T-cell (primary cell): ENCODE measurements at places on chromosomes 2 and 18. TPM values are rescaled to one million over a fixed set of nuclear protein-coding genes. Genes with fewer than 3 reads are reported as not detected.

The CELF4 gene
- not detected for total RNA-seq

The GTF2A1L gene
- not detected for total RNA-seq

The PSMA8 gene
- 0.35 TPM for total RNA-seq

The NPHP1 gene
- total RNA-seq: 0.70 TPM

The SOS1 gene
- total RNA-seq: 115 TPM

The SLC16A14 gene
- total RNA-seq: 0.12 TPM

The UGT1A6 gene
- total RNA-seq: not detected

The AQP4 gene
- total RNA-seq: 0.25 TPM

The TM4SF20 gene
- not detected for total RNA-seq

The KCNJ13 gene
- total RNA-seq: not detected

- H3K36me3 ChIP-seq: no peaks in the 10 kb centered on the region
- H3K4me3 ChIP-seq: no peak overlapping the region
- no peak for DNase-seq
- H3K4me1 ChIP-seq: peaks cover 14% of the 10 kb centered on the region
- no peaks in the 10 kb centered on the region for H3K27me3 ChIP-seq
Observed at GRCh38 chr2:227473806-227474205, 1.9 kb downstream of the AGFG1 start.

DNA sequence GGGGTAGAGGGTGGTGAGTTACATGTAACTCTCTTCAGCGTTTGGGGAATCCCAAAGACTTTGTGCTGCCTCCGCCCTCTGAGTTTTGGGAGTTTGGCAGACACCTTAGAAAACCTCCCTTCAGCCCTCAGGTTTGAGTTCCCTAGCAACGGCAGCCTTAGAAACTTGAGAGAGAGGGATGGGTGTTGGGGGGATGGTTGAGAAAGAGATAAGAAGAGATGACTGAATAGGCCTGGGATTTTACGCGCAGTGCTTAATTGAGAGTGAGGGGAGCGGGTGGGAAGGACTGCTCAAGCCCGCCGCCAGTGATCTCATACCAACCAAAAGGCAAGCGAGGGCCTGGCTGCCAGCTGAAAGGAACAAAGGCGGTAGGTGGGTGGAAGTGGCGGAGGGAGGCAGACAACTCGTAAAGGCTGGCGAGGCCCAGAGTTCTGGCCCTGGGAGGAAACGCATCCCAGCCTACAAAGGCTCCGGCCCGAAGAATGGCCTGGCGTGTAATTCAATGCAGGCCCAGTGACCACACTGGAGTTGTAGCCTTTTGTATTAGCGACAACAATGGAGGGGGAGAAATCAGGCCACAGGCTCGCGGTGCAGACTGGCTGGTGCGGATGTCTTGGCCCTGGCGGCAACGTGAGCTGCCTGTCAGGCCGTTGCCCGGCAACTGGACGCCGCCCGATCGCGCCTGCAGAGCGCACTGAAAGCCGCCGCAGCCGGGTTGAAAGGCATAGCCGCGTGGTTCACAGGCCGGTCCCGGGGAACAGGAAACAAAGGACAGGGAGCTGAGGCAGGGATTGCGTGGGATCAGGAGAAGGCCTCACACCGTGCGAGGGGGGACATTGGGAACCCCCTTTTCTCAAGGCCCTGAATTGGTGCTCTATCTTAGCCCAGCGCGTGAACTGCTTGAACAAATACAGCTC lies 39.9 kb upstream of the DARS1 start:
- H3K4me1 ChIP-seq: peaks cover 8% of the 10 kb centered on the region
- H3K36me3 ChIP-seq: no peaks in the 10 kb centered on the region
- DNase-seq: peak; percentile 11
- peak overlapping the region; percentile 15 for H3K4me3 ChIP-seq
- H3K27ac ChIP-seq: no peak overlapping the region

DNA sequence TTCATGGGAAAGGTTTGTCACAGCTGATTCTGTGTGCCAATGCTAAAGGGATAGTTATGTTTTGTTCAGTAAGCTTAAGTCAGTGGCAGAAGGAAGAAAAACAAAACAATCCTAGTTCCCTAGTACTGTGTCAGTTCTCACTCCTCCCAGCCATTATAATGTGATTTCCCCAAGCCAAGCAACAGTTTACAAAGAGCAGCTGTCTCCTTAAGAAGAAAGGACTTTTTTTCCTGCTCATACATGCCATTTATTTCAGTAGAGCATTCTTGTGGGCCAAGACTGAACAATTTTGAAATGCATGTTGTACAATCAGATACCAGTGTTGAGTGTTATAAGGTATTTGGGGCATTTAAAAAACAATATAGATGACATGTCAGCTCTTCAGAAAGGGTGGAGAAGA lies 52.1 kb downstream of the NEMP2 start:
- H3K27ac ChIP-seq: no peak overlapping the region
- H3K27me3 ChIP-seq: no peaks in the 10 kb centered on the region
- H3K4me1 ChIP-seq: no peaks in the 10 kb centered on the region
- no peak overlapping the region for H3K4me3 ChIP-seq
- no peak for DNase-seq

GRCh38 chr2:218876562-218877219 lies 4.0 kb upstream of the WNT10A start:
- H3K4me3 ChIP-seq: no peak overlapping the region
- H3K4me1 ChIP-seq: peaks cover 74% of the 10 kb centered on the region
- DNase-seq: peak; percentile 69
- H3K36me3 ChIP-seq: no peaks in the 10 kb centered on the region
- H3K27me3 ChIP-seq: peaks cover 74% of the 10 kb centered on the region

DNA sequence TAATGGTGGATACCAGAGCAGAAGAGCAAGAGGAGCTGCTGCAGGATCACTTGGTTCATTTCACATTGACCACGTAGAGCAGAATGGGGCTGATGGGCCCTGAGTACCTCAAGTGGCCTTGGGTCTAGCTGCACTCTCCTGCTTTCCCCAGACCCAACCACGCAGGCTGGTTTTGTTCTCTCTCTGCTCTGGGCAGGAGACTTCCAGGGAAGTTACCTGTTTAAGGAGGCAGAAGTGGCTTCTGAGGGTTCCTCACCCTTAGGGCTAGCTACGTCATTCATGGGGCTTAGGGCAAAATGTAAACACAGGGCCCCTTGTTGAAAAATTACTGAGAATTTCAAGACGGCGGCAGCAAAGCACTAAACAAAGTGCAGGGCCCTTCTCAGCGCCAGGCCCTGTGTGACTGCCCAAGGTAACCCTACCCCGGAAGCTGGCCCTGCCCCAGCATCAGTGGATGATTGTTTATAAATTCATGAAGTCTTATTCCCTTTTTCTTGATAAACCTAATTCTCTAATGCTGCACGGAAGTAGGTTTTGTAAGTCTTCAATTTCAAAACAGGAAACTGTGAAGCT lies 75.9 kb downstream of the TMEM182 start:
- no peak overlapping the region for H3K4me3 ChIP-seq
- DNase-seq: no peak
- no peaks in the 10 kb centered on the region for H3K36me3 ChIP-seq
- H3K4me1 ChIP-seq: no peaks in the 10 kb centered on the region
- no peaks in the 10 kb centered on the region for H3K27me3 ChIP-seq
- no peak overlapping the region for H3K27ac ChIP-seq

GRCh38 chr18:21163647-21164547 lies 52.3 kb upstream of the ROCK1 start:
- H3K4me3 ChIP-seq: no peak overlapping the region
- no peak overlapping the region for H3K27ac ChIP-seq
- H3K4me1 ChIP-seq: no peaks in the 10 kb centered on the region
- DNase-seq: no peak
- no peaks in the 10 kb centered on the region for H3K36me3 ChIP-seq

- no peak overlapping the region for H3K27ac ChIP-seq
- peak overlapping the region; percentile 57 for H3K4me3 ChIP-seq
- H3K36me3 ChIP-seq: no peaks in the 10 kb centered on the region
- no peaks in the 10 kb centered on the region for H3K4me1 ChIP-seq
Observed at GRCh38 chr18:35949903-35950627, 22.4 kb upstream of the RMP24 start.

DNA sequence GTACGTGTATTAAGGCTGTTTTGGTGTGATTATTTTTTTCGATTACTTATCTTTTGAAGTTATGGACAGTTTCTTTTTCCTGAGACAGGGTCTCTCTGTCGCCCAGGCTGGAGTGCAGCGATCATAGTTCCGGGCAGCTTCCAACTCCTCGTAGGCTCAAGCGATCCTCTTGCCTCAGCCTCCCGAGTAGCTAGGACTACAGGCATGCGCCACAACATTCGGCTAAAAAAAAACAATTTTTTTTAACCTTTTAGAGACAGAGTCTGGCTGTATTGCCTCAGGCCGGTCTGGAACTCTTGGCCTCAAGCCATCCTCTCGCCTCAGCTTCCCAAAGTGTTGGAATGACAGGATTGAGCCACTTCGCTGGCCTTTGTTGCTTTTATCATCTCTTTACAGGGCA lies 945 bp downstream of the HAT1 start:
- H3K27me3 ChIP-seq: no peaks in the 10 kb centered on the region
- H3K36me3 ChIP-seq: peaks cover 6% of the 10 kb centered on the region
- DNase-seq: no peak
- H3K4me1 ChIP-seq: peaks cover 22% of the 10 kb centered on the region

DNA sequence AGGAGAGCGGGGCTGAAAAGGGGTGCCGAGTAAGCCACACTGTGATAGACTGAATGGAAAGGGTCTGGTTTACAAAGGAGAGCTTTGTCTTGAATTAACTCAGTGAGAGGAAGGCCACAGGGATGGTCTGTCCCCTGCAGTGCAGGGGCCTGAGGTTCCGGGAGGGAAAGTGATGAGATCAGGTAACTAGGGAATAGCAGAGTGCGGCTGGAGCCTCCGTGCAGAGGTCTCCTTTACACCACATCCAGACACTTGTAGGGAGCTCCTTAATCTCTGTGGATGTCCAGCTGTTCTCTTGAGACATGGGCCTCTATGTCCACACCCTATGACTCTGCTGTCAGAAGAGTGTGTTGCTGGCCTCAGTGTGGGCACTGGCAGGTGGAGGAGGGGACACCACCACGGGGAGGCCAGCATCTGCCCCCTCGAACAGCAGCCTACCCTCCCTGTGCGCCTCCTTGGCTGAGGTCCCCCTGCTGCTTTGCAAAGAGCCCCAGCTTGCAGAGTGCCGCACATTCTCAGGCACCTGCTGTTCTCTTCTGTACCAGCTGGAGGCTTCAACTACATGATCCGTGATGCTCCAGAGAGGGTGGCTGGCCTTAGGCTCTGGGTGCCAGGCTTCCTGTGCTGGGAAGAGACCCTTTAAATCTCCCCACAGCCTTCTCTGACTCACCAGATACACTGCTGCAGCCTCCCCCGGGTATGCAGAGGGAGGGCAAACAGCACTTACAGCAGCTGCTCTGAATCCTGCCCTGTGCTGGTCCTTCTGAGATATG lies 25.9 kb downstream of the ENOSF1 start:
- H3K27ac ChIP-seq: no peak overlapping the region
- peaks cover 4% of the 10 kb centered on the region for H3K4me1 ChIP-seq
- H3K36me3 ChIP-seq: peaks cover 13% of the 10 kb centered on the region
- H3K27me3 ChIP-seq: no peaks in the 10 kb centered on the region
- DNase-seq: no peak

GRCh38 chr18:24923138-24923537 lies 428.8 kb downstream of the ZNF521 start:
- no peak for DNase-seq
- H3K36me3 ChIP-seq: no peaks in the 10 kb centered on the region

- no peaks in the 10 kb centered on the region for H3K4me1 ChIP-seq
- H3K27ac ChIP-seq: no peak overlapping the region
- no peak for DNase-seq
- no peak overlapping the region for H3K4me3 ChIP-seq
Observed at GRCh38 chr2:232586943-232587505, 36.5 kb downstream of the EIF4E2 start.

- H3K4me3 ChIP-seq: no peak overlapping the region
- H3K4me1 ChIP-seq: no peaks in the 10 kb centered on the region
- H3K36me3 ChIP-seq: no peaks in the 10 kb centered on the region
- no peak for DNase-seq
- no peaks in the 10 kb centered on the region for H3K27me3 ChIP-seq
Observed at GRCh38 chr2:37544591-37545031, 126.8 kb downstream of the CDC42EP3 start.

- peaks cover 5% of the 10 kb centered on the region for H3K4me1 ChIP-seq
- no peaks in the 10 kb centered on the region for H3K36me3 ChIP-seq
- DNase-seq: no peak
- no peak overlapping the region for H3K4me3 ChIP-seq
Observed at GRCh38 chr18:12769136-12769535, 66.3 kb downstream of the PSMG2 start.

- peaks cover 30% of the 10 kb centered on the region for H3K4me1 ChIP-seq
- no peak overlapping the region for H3K4me3 ChIP-seq
- no peak overlapping the region for H3K27ac ChIP-seq
Observed at GRCh38 chr18:35624146-35624545, 42.6 kb downstream of the GALNT1 start.

GRCh38 chr18:28040716-28041115 lies 136.2 kb downstream of the CDH2 start:
- no peaks in the 10 kb centered on the region for H3K36me3 ChIP-seq
- no peak for DNase-seq
- H3K4me3 ChIP-seq: no peak overlapping the region
- no peaks in the 10 kb centered on the region for H3K4me1 ChIP-seq
- no peaks in the 10 kb centered on the region for H3K27me3 ChIP-seq

GRCh38 chr18:2570772-2571199 lies 519 bp downstream of the METTL4 start:
- H3K36me3 ChIP-seq: peaks cover 4% of the 10 kb centered on the region
- peaks cover 23% of the 10 kb centered on the region for H3K4me1 ChIP-seq
- DNase-seq: no peak
- peak overlapping the region; percentile 98 for H3K27ac ChIP-seq
- H3K4me3 ChIP-seq: peak overlapping the region; percentile 93
